ENCODE measurements at places on chromosomes 13 and 19.
A peak's percentile ranks its signal among the peaks of the same experiment; 100 is the strongest.

GRCh38 chr19:51460164-51460992 lies 2.1 kb upstream of the SIGLEC8 start:
- no peak for DNase-seq

DNA sequence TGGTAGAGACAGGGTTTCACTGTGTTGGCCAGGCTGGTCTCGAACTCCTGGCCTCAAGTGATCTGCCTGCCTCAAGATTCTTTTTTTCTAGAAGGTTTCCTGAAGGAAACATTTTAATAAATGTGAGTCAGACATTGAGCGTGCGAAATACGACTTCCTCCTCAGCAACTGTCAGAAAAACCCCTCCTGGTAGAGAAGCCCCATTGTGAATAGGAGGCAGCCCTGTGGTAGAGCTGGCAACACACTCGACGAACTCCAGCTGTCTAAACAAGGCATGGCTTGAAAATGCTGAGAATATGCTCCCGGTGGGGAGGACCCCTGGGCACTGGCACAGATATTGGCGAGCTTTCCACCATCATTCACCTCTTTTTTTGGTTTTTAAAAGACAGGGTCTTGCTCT lies 9.8 kb downstream of the ZNF333 start:
- DNase-seq = no peak

DNA sequence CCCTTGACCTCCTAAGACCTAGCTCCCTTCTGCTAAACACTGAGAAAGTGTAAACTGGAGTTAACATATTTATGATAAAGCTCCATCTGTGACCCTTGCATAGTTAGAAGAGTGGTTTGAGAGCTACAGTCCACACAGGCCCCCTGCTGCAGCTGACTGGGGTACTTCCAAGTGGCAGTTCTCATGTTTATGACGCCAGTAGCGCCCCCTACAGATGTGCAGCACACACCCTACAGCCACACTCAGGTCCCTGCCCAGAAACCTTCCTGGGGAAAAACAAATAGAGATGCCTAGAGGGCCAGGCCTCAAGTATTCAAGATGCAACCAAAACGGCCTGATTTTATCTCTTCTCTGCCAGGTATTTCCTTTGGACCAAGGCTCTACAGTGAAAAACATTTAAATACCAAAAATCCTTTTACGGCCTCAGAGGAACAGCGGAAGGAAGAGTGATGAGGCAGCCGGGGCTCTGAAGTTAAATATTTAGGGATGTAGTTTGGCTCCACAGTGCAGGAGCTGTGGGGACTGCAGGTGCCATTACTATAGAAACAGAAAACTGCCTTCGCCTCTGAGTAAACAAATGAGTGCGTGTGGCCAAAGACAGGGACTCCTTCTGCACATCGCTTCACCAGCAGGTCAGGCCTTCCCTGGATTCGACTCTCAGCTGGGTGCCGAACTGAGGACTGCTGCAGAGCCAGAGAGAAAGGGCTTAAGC lies 553.1 kb downstream of the EFNB2 start:
- no peak for DNase-seq

GRCh38 chr13:81770868-81771505 lies 1430.1 kb upstream of the SPRY2 start:
- DNase-seq = no peak

DNA sequence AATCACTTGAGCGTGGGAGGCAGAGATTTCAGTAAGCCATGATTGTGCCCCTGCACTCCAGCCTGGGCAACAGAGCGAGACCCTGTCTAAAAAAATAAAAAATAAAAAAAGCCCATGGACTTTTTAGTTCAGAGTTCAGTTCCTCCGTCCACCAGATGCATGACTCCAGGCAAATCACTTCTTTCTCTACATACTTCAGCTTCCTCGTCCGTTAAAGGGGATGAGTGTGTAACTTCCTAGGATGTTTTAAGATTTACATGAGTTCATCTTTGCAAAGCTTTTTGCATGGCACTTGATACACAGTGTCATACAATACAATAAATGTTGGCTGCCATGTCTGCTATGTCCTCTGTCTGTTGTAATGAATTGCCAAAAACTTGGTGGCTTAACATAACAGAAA lies 10.0 kb upstream of the FFAR2 start:
- no peak for DNase-seq

DNA sequence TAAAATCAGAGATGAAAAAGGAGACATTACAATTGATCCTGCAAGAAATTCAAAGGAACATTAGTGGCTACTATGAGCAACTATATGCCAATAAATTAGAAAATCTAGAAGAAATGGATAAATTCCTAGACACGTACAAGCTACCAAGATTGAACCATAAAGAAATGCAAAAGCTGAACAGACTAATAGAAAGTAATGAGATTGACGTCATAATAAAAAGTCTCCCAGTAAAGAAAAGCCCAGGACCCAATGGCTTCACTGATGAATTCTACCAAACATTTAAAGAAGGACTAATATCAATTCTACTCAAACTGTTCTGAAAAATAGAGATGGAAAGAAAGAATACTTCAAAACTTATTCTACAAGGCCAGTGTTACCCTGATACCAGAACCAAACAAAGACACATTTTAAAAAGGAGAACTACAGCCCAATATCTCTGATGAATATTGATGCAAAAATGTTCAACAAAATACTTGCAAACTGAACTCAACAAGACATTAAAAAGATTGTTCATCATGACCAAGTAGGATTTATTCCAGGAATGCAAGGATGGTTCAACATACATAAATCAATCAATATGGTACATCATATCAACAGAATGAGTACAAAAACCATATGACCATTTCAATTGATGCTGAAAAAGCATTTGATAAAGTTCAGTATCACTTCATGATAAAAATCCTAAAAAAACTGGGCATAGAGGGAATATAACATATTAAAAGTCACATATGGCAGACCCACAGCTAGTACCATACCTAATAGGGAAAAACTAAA lies 35.8 kb downstream of the UQCRFS1 start:
- no peak for DNase-seq

GRCh38 chr13:113616991-113617749 lies 32.6 kb downstream of the TFDP1 start:
- no peak for DNase-seq

DNA sequence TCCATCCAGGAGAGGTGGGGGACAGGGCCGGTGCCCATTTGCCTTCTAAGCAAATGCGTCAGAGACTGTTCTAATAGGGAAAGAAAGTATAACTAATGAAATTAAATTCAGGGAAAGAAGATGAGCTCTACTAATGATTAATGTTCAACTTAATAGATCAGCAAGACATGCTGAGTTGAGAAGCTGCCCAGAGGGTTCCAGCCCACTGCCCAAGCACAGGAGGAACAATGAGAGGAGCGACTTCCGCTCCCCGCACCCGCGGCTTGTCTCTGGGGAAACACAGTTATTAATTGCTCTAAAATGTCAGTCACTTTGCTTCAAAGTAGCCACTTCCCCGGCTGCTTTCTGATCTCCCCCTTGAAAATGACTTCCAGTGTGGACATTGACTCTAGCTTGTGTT lies 331.3 kb downstream of the UQCRFS1 start:
- no peak for DNase-seq

GRCh38 chr13:35392768-35393167 lies 83.7 kb downstream of the MAB21L1 start:
- no peak for DNase-seq

DNA sequence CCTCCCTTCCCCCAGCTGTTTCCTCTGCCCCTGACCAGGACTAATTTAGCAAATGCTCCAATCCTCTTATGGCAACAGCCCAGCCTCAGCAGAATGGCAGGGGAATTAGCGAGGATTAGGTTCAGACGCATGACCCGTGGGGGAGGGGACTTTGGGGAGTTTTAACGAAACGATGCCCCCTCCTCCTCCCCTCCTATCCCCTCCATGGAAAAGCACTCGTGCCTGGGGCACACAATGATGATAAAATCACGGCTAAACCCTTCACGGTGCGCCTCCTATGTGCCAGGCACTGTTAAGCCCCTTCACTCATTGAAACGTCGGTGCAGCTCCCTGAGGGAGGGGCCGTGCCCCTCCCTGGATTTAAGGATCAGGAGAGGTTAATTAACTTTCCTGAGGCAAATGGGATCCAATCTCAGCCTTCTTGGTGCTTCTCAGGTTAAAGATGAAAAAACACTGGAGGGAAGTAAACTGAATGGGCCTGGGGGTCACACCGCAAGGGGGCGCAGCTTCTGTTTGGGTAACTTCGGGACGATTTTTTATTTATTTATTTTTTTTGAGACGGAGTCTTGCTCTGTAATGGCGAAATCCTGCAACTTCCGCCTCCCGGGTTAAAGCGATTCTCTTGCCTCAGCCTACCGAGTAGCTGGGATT lies 10.1 kb upstream of the TPRX2 start:
- DNase-seq = no peak

DNA sequence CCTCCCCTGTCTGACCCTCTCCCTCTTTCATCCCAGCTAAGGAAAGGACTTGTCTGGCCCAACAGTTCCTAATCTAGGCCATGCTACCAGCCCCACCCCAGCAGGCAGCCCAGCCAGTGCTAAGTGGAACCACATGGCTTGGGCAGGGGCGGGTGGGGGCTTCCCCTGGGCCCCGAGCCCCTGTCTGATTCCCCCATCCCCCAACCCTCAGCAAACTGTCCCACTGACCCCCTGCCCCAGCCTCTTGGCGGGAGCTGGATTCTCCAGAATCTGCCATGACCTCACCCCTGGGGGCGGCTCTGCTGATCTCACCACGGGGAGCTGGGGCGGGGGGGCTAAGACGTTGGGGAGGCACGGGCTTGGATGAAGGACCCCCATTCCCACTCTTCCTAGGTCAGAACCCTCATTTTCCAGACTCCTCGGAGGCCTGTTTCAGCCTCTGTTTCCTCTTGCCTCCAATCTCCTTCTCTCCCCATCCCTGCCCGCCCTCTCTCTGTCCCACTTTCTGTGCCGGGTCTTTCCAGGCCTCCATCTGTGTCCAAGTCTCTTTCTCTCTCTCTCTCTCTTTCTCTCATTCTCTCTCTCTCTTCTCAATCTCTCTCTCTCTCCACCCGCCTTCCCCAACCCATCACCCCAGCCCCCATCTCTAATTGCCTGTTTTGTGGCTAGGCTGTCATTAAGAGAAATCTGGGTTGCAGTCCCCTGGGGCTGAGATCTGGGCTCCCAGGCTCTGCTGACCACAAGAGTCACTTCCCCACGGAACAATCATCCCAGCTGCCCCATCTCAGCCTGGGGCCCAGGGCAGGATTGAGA lies 2.7 kb downstream of the COL5A3 start:
- no peak for DNase-seq

GRCh38 chr19:56369886-56370676 lies 23.3 kb downstream of the ZNF582 start:
- no peak for DNase-seq

DNA sequence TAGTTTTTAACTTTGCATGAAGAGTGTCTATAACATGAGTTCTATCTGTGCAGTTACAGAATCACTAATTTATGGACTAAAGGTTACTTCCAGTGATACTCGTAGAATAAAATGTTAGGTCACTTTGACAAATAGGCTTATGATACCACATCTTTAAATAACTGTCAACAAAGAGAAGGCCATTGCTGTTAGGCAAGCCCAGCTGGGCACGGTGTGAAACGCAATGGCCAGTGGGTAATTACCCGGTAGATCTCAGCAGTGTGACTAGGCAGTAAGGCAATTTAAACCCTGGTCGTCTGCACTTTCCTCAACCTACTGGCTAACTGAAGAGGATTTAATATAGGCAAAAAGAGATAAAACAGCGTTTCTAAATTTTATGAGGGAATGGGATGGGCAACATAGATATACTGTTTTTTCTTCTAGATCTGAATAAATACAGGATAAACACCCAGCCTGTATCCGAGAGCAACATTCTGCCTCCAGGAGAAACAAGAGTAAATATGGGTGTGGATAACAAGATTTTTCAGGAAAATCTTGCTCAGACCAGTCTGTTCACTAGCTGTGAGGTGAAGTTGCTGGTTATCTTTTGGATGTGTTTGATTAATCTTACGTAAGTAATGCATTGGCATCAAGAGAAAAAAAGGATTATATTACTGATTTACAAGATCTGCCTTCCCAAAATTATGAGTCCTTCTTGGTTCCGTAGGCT lies 631.3 kb downstream of the EFNB2 start:
- no peak for DNase-seq

- no peak for DNase-seq
Observed at GRCh38 chr19:6654347-6655310, 15.3 kb downstream of the TNFSF14 start.

- DNase-seq = no peak
Observed at GRCh38 chr13:65585346-65585745, 1644.8 kb downstream of the PCDH9 start.

- peak; percentile 90 for DNase-seq
Observed at GRCh38 chr19:39543477-39543857, 3.5 kb upstream of the EID2 start.

GRCh38 chr13:65803530-65804392 lies 1426.4 kb downstream of the PCDH9 start:
- DNase-seq = no peak

GRCh38 chr13:76820759-76821158 lies 65.4 kb downstream of the KCTD12 start:
- DNase-seq = no peak

GRCh38 chr13:80083853-80084676 lies 256.9 kb downstream of the SPRY2 start:
- peak; percentile 61 for DNase-seq

GRCh38 chr13:113930671-113931637 lies 42.9 kb downstream of the C13orf46 start:
- DNase-seq = no peak

DNA sequence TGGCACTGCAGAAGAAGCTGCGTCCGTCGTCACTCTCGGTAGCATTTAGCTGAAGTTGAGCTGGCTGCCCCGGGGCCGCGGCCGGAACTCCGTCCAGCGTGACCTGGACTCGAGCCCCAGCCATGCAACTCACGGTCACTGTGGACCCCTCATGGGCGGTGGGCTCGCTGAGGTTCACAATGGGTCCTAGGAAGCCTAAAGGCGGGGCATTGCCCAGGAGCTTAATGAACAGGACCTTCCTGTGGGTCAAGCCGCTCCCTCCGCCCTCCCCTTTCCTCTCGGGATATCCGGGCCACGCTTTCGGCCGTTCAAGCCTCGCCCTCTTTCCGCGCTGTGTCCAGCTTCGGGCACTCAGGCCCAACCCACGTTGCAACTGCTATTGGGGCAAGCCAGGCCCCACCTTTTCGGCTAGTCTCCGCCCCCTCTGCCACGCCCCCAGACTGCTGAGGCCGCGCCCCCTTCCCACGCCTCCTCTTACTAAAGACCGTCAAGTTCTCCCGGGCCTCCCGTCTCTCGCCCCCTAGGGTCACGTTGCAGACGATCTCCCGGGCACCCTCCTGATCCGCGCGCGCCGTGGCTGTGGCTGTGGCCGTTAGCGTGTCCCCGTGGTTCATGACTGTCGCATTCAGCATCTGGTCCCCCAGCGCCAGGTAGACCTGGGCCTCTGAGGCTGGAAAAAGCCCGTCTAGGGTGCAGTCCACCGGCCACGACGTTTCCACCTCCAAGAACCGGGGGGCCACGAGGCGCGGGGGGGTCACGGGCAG lies 1.4 kb upstream of the RAVER1 start:
- peak; percentile 90 for DNase-seq

GRCh38 chr13:107364658-107365057 lies 796.7 kb upstream of the ARGLU1 start:
- no peak for DNase-seq

GRCh38 chr13:69999875-70000274 lies 107.8 kb upstream of the ATXN8OS start:
- DNase-seq = no peak

- peak; percentile 87 for DNase-seq
Observed at GRCh38 chr13:45325806-45326205, 15.2 kb downstream of the TPT1 start.

Measured in mammary epithelial cell (primary cell).